ENCODE measurements at places on chromosomes 3 and 15.

DNA sequence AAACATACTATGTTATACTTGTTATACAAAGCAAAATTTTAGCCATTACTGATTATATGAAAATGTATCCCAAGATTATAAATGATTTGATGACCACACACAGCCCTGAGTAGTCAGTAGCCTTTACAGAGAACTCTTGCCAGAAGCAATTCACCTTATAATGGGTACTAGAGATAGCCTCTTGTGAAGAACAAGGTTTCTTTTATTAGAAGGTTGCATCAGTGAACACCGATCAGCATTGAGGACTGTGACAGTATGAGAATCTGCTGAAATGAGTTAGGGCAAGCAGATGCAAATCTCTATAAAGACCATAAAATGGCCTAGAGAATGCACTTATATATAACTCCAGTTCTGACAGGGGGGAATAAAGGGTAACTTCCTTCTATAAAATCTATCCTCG, 10.1 kb downstream of the CDC25A start:
- DNase-seq: no peak

GRCh38 chr3:14351617-14352001, 50.8 kb upstream of the SLC6A6 start:
- no peak for DNase-seq

GRCh38 chr15:38283010-38283409, 30.4 kb downstream of the SPRED1 start:
- no peak for DNase-seq

- DNase-seq: no peak
These were observed 10.5 kb upstream of the EIF4A2 start for GRCh38 chr3:186772701-186773417.

- DNase-seq: no peak
These were observed 858 bp upstream of the SACM1L start for GRCh38 chr3:45688194-45688881.

DNA sequence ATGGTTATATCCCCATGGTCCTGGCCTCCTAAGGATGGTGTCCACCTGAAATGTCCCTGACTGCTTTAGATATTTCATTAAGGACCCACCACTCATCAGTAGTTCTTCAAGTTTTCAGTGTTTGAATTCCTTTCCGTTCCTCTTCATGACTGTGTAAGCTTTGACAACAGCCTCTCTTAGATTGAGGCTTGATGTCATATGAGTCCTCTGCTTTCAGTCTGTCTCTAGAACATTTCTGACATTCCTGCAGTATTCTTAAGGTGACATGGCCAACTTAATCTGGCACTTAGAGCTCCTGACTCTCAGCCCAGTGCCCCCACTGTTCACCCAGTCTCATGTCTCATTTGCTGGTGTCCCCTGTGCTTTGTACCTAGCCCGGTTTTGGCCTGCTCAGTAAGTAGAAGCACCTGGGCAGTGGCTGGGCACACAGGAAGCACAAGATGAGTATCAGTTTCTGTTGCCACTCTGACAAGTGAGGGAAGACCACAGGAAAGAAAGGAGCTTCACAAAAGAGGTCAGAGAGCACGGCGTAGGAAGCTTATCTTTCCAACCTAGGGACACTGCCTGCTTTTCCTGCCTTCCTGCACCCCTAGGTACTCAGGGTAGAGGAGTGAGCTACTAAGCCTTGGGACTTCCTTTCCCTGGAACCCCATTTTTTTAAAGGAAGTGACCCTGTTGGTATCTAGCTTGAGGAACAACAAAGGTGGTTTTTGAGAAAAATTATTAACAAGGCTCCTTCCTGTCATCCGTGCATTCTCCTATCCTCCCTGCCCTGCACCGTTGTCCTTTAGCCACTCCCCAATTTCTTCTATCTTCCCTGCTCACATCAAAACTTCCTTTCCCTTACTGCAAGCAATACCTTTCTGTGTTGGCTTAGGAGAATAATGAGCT, 103.1 kb downstream of the KLHL25 start:
- DNase-seq: no peak

- DNase-seq: no peak
These were observed 68.8 kb downstream of the TCF12 start for GRCh38 chr15:56987286-56987685.

GRCh38 chr3:176872771-176873209, 324.5 kb downstream of the TBL1XR1 start:
- DNase-seq: no peak

GRCh38 chr15:48415036-48415886, 84.0 kb downstream of the DUT start:
- DNase-seq: no peak

- no peak for DNase-seq
These were observed 12.1 kb downstream of the B3GNT5 start for GRCh38 chr3:183265157-183265642.

- no peak for DNase-seq
These were observed 448.6 kb upstream of the CDIN1 start for GRCh38 chr15:36130641-36131310.

- DNase-seq: no peak
These were observed 17.2 kb downstream of the IMPG2 start for GRCh38 chr3:101303089-101303731.

- no peak for DNase-seq
These were observed 61.1 kb downstream of the ST3GAL6 start for GRCh38 chr3:98824256-98824655.

DNA sequence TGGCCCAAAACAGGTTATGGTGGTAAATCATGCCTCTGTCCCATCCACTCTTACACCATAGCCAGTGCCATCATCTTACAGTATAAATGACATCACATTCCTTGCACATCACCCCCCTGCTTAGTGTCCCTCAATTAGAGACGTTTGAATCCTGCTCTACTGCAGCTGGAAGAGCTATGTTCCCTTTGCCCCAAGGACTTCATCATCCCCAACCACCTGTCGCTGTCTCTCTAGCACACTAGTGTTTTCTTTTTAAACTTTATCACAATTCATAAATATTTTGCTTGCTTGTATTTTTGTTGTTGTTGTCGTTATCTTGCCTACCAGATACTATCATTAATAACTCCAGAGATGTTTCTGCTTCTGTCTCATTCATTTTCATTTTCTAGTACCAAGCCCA, 28.7 kb downstream of the SPTSSB start:
- no peak for DNase-seq

DNA sequence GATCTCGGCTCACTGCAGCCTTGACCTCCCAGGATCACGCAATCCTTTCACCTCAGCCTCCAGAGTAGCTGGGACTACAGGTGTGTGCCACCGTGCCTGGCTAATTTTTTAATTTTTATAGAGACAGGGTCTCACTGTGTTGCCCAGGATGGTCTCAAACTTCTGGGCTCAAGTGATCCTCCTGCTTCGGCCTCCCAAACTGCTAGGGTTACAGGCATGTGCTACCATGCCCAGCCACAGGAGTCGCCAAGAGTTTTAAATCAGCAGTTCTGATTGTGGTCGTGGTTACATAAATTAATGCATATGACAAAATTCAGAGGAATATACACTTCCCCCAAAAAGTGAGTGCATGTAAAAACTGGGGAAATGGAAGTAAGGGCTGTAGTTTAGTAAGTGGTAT, 32.9 kb downstream of the MEGF11 start:
- peak; percentile 1 for DNase-seq

GRCh38 chr3:66574091-66574490, 73.3 kb upstream of the LRIG1 start:
- no peak for DNase-seq

- peak; percentile 80 for DNase-seq
These were observed 6.9 kb downstream of the ABTB1 start for GRCh38 chr3:127679534-127680145.

DNA sequence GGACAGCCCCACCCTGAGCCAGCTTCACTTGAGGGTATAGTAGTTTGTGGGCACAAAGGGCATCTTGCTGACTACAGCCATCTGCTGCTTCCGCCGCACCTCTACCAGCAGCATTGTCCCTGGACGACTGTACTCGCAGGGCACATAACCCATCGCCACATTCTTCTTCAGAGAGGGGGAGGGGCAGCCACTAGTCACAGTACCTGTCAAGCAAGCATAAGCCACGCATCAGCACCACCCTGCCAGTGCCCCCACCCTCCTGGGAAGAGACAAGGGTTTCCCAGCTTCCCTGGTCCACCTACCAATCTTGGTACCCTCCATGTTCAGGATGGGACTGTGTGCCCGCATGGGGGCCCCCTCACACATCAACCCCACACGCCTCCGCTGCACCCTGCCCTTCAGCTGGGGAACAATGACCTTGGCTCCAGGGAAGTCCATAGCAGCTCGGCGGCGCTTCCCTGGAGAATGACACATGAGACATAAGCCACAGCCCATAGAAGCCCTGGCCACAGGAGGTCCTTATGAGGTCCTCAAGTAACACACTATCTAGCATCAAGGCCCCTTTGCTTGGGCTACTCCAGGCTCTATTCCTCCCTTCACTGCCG, 4.7 kb downstream of the AMT start:
- no peak for DNase-seq

DNA sequence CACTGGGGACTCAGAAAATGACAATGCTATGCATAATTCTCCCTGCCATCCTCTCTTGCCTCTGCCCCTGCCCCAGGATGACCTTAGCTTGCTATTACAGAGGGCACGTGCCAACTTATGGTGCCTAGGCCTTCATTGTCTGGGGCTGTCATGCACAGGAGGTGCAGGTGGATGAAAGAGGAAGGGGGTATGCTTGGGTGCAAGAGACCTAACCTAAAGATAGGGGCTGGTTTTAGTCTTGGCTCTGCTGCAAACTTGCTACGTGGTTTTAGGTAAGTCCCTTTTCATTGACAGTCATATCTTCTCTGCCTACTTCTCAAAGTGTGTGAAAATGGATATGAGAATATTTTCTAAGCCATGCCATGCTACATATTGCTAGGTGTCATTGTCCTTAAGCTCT, 161.3 kb downstream of the EPHB1 start:
- no peak for DNase-seq

DNA sequence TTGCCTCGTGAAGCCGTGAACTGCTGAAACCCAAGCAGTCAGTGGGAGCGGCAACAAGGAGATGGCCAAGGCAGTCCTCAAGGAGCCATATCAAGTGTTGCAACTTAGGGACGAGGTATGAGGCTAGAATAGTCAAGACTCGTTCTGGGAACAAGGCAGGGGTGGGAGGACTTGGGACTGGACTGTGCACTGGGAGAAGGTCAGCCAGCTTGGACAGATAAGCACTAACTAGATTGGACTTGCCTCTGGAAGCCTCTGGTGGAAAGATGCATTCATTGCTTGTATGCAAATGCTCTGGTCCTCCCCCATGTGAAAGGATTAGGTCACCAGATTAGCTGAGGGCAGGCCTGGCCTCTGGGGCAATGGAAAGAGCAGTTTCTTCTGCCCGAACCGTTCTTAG, 123.3 kb upstream of the CTNNB1 start:
- no peak for DNase-seq

GRCh38 chr3:108292905-108293328, 3.4 kb upstream of the HHLA2 start:
- DNase-seq: no peak

DNA sequence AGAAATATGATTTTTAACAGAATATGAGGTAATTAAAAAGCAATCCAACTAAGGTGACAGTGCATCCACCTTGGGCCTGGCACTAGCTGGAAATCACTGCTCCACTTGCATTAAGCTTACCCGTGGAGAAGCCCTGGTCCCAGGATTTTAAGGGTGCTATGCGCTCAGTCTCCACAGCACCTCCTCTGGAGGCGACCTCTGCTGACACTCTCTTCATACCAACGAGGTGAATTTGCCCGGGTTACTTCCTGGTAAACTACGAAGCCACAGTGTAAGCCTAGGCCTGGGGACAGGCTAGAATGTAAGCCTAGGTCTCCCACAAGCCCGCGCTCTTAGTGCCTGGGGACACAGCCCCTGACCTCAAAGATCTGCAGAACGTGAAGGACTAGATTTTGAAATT, 793 bp downstream of the APOD start:
- no peak for DNase-seq

GRCh38 chr3:116453666-116454346, 8.5 kb upstream of the LSAMP start:
- no peak for DNase-seq

DNA sequence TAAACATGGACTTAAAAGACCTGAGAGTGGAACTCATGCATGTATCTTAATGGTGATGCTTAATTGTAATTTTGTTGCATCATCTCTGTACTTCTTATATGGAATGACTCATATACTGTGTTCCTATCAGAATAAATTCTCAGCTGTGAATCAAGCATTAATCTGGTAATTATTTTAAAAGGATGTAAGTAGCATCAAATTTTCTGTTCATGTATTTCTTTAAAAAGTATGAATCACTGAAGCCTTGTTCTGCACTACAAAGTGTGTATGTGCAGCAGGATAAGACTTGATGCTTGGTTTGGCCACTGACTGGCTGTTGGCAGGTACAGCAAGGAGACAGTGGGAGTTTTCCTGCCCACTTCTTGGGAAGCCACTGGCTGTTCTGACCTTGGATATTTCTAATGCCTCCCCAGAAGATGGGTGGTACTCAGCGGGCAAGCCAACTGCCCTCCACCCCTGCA, 123.9 kb downstream of the ANO10 start:
- no peak for DNase-seq

DNA sequence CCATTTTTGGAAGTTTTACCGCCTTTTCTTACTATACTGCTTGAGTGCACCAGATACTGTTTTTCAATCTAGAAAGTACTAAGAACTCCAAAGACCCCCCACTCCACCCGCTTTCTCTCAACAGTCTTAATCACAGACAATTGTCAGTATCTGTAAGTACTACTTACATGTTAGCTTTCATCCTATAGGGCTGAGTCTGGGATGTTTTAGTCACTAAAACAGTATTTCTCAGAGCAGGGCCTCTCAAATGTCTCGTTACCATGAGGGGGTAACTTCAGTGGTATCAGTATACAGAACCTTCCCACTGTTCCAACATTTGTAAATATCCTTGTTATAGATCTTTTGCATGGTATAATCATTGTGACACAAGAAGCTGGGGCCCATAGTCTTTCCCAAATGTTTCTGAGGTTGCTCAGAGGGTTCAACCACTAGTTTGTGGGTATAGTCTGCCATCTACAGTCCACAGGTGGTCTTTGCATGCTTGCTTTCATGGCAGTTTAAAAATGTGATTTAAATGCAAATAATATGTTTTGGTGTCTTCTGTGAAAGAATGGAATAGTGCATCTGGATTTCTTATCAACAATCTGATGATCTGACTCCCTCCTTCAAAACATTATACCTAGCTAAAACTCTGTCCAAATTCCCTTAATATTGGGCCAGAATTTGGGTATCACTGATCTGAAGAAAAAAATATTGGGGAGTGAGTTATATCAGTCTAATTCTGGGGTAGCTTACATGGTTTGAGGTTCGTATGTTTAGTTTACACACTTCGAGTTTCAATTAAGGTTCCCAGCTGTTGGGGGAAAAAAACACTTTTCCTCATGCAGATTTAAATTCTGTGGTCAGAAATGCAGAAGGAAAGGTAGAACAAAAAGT, 18.0 kb upstream of the DNAJC13 start:
- DNase-seq: no peak

DNA sequence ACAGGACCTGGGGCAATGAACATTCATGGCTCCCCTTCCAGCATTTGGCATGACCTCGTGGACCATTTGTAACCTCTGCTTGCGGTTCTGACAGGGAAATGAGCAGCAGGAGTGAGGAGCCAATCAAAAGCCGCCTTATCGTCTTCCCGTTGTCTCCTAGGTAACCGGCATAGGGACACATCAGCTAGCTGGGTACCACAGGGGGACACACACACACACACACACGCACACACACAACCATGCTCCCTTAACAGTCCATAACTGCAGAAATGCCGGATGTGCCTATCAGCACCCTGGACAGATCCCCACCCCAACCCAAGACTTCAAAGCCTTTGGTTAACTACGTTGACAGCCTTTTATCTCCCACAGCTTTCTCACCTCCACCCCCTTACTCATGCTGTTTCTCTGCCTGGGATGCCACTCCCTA, 53.4 kb upstream of the CCDC174 start:
- DNase-seq: no peak

All from chondrocyte (in vitro differentiated cells).